NCI-H748 treated with DMSO at 0.1 percent for 48 hours (cell line): ENCODE measurements at places on chromosomes 2 and 18.

DNA sequence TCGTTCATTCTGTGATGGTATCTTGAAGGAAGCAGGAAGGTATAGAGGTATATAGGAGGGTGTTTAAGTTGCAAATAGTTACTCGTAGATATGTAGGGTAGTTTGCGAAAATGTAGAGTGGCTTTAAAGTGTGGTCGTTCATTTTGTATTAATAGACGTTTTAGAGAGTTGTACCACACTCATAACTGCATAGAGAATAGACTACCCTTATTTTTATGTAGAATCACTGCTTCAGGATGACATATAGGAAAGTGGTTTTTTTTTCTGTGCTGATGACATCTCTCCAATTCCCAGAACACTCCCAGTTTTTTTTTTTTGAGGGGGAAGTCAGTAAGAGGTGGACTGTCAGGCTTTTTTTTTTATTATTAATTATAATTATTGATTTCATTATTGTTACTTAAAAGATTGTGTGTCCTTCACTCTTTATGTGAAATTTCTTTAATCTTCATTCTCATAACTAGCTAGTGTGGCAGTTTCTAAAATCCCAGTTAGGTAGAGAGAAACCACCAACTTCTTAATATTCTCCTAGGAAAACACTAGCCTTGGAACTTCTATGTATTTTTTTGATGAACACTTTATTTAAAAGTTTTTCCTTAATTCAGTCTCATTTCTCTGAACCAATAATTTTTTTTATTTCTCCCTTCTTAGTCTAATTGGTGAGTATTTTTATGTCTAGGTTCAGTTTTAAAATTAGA is 1.5 kb downstream of the ACTR3 start:
- DNase-seq = no peak

- no peak for DNase-seq
Measured at GRCh38 chr18:58258692-58259342, 214.8 kb downstream of the NEDD4L start.

GRCh38 chr18:5266721-5267120 is 28.8 kb downstream of the ZBTB14 start:
- no peak for DNase-seq

GRCh38 chr2:80525152-80525551 is 220.6 kb upstream of the LRRTM1 start:
- DNase-seq = no peak

- DNase-seq = no peak
Measured at GRCh38 chr18:582465-582864, 2.3 kb downstream of the CETN1 start.

- no peak for DNase-seq
Measured at GRCh38 chr2:229314117-229314516, 43.0 kb upstream of the PID1 start.

DNA sequence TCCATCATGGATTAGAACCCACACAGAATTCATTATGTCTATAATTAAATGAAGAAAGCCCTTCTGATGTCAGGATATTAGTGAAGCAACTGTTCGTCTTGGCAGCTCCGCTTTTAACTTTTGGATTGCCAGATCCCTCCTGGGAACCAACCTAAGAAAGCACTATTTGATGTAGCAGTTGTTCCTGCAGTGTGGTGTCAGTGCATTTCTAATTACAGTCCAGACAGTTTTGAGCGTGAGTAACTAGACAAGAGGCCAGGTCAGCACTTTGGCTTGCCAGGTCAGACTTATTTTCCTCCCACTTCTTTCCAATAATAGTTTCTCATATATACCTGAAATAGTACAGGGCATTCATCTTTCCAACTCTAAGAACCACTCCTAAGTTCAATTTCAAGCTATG is 13.8 kb downstream of the NRXN1 start:
- DNase-seq = no peak

DNA sequence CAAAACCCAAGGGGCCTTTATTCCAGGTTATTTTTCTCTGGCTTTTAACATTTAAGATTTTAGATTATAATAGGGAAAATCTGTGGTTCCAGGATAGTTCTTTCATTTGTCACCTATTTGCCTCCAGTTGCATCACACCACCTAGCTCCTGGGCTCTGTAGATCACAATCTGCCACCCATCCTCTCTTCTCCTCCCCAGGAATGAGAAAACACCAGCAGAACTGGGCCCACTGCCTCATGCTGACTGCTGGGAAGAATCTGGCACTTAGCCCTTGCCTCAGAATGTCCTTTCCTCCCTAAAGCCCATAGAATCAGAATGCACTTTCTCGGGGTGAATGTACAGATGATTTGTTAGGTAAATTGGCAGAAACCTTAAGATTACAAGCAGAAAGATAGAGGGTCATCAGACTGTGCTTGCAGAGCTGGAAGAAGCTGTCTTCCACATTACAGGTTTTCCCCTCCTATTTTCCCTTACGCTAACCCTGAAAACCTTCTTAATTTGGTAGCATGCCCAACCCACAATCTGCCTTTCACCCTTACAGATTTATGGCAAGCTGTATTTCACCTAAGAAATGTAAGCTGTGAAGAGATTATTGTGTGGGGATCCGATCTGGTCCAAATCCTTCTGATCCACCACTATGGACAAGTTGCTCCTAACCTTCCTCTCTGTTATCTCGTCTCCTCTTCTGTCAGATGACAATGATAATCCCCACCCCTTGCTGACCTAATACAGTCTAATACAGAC is 72.6 kb downstream of the LRRC30 start:
- DNase-seq = no peak

DNA sequence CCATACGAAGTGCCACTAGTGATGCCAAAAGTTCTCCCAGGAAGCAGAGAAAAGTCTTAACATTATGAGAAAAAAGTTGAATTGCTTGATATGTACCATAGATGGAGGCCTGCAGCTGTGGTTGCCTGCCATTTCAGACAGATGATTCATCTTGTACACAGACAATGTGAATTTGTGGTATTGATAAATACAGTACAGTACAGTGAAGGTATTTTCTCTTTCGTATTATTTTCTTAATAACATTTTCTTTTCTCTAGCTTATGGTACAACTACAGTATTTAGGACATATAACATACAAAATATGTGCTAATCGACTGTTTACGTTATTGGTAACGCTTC is 33.6 kb upstream of the VWC2L start:
- DNase-seq = no peak

DNA sequence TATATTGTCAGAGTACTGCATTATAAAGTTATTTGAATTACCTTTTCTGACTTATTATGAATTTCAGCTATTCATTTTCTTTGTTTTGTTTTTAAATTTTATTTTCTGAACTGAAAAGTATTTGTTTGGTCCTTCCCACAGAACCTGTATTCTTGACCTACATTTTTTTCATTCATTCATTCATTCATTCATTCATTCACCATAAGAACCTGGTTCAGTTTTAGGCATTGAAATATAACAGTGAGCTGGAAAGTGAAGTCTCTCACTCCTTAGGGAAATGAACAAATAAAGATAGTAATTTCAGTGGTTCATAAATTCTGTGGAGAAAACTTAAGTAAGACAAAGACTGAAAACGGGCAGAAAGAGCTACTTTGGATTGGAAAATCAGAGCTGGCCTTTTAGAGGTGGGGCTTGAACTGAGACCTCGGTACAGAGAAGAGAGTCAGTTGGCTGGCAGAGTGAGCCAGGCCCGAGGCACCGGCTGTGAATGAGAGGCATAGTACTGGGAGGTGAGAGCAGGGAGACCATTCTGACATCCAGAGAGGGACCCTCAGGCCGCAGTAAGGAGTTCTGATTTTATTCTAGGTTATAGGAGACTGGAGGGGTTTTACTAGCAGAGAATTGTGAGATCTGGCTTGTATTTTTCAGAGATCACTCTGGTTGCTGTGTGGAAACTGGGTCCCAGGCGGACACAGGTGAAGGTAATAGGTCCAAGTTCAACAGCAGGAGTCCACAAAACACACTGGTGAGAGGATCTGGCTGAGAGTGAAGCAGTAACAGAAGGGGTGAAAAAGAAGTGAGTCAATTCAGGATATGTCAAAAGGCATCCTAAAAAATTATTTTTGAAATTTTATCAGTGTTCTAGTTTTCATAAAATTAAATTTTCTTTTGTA is 75.8 kb upstream of the FN1 start:
- DNase-seq = no peak

GRCh38 chr2:187857826-187858225 is 303.6 kb upstream of the TFPI start:
- no peak for DNase-seq
